ENCODE measurements at places on chromosomes 1 and 21.

DNA sequence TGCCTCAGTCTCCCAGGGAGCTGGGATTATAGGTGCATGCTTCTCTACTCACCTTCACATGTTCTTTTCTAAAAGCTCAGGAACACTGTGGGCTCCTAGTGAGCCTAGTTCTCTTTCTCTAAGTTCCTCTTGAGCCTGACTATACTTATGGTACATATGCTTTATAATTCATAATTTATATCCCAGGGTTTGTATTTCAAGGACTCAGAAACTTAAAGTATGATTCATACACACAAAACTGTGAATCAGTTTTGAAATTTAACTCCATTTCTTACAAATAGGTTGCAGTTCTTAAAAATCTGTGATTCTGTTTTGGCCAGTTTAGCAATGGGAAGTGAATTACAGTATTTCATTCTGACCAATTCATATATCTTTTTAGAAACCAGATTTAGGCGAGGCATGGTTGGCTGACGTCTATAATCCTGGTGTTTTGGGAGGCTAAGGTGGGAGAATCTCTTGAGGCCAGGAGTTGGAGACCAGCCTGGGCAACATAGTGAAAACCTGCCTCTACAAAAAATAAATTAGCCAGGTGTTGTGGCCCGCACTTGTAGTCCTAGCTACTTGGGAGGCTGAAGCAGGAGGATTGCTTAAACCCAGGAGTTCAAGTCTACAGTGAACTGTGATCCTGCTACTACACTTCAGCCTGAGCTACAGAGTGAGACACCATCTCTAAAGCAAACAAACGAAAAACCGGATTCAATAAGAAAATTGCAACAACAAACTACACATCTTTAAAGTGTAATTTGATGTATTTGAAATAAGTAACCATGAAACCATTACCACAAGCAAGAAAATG, 15.6 kb downstream of the RASAL2 start:
- no peak for DNase-seq

- no peak for DNase-seq
Observed at GRCh38 chr1:177255411-177255810, 84.7 kb downstream of the BRINP2 start.

DNA sequence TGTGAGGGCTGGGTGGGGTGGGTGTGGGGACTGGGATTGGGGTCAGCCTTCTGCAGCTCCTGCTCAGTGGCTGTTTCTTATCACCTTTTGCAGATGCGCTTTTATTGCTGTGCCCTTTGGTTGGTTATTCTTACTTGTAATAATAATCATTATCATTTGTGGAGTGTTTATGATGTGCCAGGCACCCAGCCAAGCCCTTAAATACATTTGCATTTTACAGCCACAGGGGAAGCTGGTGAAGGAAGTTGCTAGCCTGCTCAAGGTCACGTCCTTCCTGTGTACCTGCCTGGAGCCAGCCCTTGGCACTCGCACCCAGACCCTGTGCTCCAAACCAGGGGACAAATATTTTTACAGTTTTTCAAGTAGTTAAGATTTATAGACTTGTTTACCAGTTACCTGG, 144.0 kb downstream of the PGBD5 start:
- no peak for DNase-seq

DNA sequence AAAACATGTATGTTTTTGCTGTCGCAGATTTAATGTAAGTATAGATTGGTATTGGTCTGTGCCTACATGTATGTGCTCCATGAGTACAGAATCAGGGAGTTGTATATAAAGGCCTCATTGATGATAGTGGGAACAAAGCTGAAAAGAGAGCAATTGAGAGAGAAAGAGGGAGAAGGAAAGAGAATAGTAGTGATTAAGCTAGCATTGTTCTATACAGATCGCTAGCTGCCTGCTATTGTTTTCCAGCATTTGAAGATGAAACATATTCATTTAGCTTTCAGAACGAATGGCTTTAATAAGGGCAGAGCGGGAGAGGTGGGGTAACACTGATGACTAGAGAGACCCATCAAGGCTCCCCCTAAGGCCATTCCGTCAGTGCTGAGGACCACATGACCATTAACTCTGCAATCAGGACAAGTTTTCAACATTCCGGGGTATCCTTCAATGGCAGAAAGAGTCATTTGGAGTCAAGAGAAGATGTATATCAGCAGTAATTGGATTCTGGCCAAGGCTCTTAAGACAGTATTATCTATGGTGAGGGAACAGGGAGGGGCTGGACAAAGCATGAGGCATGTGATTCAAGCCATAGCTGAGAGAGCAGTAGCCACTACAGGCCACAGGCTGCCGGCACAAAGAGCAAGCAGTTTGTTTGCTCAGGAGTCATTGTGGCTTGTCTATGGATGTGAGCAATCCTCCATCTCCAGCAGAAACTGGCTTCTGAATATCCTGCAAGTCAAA, 176.5 kb downstream of the PBX1 start:
- DNase-seq: no peak

DNA sequence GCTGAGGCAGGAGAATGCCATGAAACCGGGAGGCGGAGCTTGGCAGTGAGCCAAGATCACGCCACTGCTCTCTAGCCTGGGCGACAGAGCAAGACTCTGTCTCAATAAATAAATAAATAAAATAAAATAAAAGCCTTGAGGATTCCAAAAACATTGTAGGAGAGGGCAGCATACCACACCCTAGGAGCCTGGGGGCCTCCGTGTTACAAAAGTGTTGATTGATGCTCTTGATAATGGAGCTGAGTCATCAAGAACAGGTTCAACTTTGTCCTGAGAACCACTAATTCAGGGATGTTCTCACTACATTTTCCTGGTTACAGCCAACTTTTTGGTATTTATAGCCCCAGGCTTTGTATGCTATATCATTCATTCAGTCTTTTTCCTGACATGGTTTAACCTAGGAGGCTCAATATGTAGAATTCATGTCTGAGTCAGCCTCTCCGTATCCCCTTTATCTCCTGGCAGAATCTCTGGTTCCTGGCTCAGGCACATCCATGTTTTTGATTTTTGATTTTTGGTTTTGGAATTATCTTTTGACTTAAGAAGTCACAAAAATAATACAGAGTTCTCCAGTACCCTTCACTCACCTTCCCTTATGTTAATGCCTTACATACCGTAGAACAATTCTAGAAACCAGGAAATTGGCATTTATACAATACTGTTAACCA, 69.4 kb downstream of the LRRC8D start:
- no peak for DNase-seq

DNA sequence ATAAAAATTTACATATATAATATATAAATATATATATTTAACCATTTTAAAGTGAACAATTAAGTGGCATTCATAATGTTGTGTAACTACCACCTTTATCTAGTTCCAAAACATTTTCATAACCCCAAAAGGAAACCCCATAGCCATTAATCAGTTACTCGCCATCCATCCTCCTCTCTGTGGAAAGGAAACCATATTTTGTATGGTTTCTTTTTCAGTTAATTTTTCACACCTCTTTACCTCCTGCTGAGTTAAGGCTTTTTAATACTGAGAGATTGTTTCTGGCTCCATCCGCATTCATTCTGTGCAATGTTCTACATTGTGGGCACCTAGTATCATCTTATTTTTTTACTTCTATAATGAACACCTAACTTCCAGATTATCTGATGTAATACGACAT, 512.1 kb downstream of the LMO4 start:
- DNase-seq: no peak

DNA sequence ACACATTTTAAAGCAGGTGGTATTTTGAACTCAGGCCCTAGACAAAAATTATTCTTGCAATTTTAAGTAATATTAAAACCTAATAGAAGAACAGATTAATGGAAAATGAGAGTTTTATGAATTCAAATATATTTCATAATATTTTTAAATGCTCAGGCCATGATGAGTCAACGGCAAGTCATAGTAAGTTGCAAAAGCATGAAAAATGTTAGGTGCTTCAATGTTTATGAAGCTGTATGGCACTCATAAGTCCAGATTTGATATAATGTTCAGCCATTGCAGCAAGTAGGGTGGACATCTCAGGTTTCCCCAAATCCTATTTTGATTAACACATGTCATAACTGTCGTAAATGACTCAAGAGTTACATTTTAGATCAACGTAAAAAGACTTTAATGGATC, 112.6 kb downstream of the GRIK1 start:
- no peak for DNase-seq

DNA sequence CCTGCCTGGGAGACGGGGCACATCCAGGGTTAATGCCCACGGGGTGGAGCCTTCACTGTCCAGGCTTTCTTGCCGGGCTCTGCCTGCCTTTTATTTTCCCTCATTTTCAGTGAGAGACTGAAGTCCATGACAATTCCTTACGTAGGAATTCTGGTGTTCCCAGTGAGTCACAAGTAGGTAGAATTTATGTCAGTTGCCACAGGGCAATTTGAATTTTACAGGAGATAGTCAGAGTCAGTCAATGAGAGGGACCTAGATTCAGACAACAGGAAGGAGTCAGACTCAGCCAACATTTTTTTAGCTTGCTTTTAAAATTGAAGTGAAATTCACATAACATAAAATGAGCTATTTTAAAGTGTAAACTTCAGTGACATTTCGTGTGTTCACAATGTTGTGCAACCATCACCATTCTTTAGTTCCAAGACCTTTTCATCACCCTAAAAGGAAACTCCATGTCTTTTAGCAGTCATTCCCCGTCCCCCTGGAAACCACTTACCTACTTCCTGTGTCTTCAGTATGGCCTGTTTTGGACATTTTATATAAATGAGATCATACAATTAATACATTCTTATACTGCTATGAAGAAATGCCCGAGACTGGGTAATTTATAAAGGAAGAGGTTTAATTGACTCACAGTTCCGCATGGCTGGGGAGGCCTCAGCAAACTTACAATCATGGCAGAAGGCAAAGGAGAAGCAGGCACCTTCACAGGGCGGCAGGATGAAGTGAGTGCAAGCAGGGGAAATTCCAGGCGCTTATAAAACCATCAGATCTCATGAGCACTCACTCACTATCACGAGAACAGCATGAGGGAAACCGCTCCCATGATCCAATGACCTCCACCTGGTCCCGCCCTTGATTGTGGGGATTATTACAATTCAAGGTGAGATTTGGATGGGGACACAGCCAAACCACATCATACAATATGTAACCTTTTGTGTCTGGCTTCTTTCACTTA, 14.6 kb downstream of the AJAP1 start:
- DNase-seq: no peak

DNA sequence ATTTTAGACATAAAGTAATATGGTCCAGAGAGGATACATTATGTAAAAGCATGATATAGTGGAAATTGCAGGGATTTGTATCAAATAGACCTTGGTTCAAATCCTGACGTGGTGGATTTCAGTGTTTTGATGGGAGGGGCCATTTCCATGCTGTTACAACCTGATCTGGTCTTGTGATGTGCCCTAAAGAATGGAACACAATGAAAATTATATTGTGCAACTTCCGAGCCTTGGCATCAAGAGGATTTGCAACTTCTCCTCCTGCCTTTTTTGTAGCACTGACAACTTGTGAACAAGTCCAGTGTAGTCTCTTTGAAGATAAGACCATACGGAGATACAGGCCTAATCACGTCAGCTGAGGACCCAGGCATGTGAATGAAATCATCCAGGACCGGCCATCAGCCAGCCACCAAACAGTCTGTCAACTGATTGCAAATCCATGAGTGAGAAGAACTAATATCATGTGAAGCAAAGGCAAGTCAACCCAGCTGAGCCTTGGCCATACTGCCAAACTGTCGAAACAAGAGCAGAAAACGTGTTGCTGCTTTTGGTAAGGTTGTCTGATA, 412.1 kb downstream of the DPYD start:
- DNase-seq: no peak

GRCh38 chr1:21938732-21939538, 1.8 kb upstream of the HSPG2 start:
- no peak for DNase-seq

GRCh38 chr1:204350857-204351573, 8.7 kb downstream of the PLEKHA6 start:
- DNase-seq: no peak

DNA sequence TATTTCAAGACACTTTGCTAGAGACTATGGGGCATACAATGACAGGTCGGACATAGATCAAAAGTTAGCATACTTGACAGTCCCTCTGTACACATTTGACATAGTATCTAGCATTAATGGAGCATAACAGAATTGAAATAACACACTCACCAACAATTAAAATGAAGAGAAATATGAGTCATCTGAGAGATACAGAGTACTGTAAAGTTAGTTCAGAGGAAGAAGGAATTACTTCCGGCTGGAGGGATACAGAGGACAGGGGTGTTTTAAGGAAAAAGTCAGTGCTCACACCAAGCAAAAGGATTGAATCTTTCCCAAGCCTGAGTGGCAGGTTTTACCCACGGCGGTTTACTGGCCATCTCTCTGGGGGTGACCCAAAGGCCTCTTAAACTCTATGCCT, 2.4 kb downstream of the ZMYND12 start:
- DNase-seq: no peak

DNA sequence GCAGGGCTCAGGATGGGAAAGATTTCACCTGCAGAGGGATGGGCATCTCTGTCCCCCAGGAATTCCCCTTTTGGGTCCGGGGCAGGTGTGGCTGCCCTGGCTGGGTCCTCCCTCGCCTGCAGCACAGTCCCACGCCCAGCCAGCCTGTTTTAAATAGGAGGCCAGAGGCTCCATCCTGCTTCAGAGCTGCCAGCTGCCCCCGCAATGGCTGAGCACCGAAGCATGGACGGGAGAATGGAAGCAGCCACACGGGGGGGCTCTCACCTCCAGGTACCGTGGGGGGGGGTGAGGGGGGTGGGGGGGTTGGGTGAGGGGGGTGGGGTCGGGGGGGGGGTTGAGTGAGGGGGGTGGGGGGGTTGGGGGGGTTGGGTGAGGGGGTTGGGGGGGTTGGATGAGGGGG, 3.6 kb downstream of the SCNN1D start:
- no peak for DNase-seq

DNA sequence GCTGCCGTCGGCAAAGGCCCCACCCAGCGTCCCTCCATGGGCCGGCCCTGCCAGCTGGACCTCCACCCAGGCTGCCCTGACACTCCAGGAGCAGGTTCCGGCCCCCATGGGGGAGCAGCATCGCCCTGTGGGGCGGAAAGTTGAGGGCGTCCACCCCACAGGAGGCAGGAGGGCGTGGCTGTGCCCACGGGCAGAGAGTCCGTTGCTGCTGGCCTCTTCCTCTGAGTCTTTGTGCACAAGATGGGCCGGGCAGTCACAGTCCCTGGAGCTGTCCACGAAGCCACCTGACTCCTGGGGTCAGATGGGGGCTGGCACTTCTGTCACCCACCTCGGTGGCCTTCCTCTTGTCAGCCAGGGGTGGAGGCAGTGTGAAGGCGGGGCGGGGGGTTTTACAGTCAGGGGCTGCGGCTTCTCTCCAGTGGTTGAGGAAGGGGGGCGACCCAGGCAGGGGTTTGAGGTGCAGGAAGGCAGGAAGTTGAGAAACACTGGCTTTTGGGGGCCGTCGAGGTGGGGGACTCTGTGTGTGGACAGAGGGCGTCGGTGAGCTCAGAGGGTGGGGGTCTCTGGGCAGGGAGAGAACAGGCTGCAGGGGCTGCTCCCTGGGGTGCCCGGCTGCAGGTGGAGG, 67.2 kb upstream of the TTC34 start:
- no peak for DNase-seq

DNA sequence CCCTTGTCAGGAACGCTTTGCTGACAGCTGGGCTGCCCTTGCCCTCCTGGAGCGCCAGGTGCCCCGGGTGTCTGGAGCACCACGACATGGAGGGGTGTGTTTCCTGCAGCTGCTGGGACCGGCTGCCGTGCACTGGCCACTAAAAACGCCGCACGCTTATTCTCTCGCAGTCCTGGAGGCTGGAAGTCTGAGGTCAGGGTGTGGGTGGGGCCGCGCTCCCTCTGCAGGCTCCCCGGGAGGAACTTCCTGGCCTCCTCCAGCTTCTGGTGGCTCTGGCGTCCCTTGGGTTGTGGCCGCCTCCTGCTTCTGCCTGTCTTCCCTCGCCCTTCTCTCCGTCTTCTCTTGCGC, 28.0 kb upstream of the PLCH2 start:
- DNase-seq: no peak

Measured in T-cell (primary cell).